ENCODE measurements at places on chromosomes 16 and 17. TPM values are rescaled to one million over a fixed set of nuclear protein-coding genes. Genes with fewer than 3 reads are reported as not detected.

DNA sequence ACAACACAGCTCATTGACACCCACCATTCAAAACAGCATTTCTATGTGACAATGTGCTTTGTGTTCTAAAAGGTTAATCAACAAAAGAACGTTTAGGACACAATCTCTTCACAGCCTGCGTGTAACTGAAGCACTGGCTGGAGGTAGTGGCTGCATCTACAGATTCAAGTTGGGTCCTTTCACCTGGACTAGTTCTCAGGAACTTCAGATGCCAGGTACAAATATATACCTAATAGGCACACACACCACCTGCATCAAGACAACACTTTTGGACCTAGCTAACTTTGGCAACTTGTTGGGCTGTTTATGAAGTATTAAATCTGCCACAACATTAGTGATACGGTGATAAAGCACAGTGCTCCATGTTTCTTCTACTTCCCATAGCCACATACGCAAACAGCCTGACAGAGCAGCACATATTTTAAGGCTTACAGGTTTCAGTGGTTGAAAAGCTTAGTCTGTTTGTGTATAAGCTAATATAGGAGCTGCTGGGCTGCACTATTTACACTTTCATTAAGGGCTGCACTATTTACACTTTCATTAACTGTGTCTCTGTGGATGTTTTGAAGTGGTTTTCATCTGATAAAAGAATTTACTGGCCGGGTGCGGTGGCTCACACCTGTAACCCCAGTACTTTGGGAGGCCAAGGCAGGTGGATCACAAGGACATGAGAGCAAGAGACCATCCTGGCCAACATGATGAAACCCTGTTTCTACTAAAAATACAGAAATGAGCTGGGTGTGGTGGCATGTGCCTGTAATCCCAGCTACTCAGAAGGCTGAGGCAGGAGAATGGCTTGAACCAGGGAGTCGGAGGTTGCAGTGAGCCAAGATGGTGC, 132.6 kb downstream of the PARN start:
- H3K27ac ChIP-seq = no peak overlapping the region
- H3K4me1 ChIP-seq = peaks cover 26% of the 10 kb centered on the region
- H3K4me3 ChIP-seq = no peak overlapping the region
- H3K36me3 ChIP-seq = no peaks in the 10 kb centered on the region
- no peak for DNase-seq

DNA sequence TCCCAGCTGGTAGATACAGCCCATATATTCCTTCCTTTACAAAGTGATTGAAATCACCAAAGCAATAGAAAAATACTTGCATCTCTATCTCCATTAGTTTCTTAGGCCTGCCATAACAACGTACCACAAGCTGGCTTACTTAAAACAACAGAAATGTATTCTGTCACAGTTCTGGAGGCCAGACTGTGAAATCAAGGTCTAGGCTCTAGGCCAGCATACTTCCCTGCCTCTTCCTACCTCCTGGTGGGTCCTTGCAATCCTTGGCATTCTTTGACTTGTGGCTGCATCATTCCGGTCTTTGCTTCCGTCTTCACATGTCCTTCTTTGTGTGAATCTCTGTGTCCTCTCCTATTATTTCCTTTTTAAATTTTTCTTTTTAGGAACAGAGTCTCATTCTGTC, 62.5 kb downstream of the ERCC4 start:
- DNase-seq = no peak
- no peak overlapping the region for H3K27ac ChIP-seq
- H3K36me3 ChIP-seq = no peaks in the 10 kb centered on the region
- no peaks in the 10 kb centered on the region for H3K27me3 ChIP-seq

Gene MYH11
- 175 TPM for total RNA-seq

Gene HEATR9
- total RNA-seq = 0.16 TPM

DNA sequence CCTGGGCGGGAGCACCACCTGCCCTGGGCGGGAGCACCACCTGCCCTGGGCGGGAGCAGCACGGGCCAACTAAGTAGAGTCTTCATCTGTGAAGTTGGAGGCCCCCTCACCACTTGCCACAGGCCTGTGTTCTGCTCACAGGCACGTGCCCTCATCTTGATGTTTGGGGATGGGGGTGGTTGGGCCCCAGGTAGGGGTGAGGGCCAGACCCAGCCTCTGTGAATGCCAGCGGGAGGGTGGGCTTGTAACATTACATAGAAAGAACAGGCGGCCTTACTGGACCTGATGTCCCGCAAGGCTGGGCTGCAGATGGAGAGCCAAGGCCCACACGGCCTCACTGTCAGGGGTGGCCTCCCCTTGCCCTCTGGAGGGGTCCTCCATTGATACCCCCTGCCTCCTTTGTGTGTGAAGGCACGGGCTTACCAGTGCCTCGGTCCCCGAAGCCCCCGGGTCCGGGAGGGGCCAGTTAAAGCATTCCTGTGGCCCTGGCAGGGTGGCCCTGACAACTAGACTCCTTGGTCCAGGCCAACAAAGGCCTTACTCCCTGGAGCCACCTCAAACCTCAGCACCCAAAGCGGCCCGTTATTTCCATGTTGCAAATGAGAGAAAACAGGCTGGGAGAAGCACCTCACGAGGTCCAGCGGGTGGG, 1.1 kb upstream of the SLC16A3 start:
- no peaks in the 10 kb centered on the region for H3K4me1 ChIP-seq
- peak overlapping the region; percentile 76 for H3K27ac ChIP-seq
- DNase-seq = peak; percentile 79
- no peaks in the 10 kb centered on the region for H3K27me3 ChIP-seq

DNA sequence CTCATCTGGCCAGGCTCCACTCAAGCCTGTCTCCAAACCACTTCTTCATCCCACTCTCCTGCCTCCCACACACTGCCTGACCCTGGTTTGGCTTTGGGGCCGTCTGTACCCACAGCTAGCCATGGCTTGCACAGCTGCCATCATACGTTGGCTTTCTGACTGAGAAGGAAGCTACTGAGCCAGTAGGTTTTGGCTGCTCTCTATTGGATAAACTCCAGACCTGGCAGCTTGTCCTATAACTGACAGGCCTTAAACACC, 3.9 kb downstream of the MIF4GD start:
- H3K27me3 ChIP-seq = no peaks in the 10 kb centered on the region
- peaks cover 5% of the 10 kb centered on the region for H3K4me1 ChIP-seq
- peaks cover 16% of the 10 kb centered on the region for H3K36me3 ChIP-seq

GRCh38 chr16:35149550-35149949, 1690.1 kb downstream of the TP53TG3F start:
- H3K27me3 ChIP-seq = no peaks in the 10 kb centered on the region
- no peak overlapping the region for H3K4me3 ChIP-seq
- no peak for DNase-seq
- no peak overlapping the region for H3K27ac ChIP-seq
- H3K4me1 ChIP-seq = no peaks in the 10 kb centered on the region

Gene CCDC102A
- total RNA-seq = 11.9 TPM

GRCh38 chr16:56956076-56956475, 5.7 kb upstream of the CETP start:
- no peaks in the 10 kb centered on the region for H3K27me3 ChIP-seq
- no peak for DNase-seq
- H3K4me3 ChIP-seq = no peak overlapping the region
- no peaks in the 10 kb centered on the region for H3K36me3 ChIP-seq
- H3K4me1 ChIP-seq = peaks cover 2% of the 10 kb centered on the region

Gene CARD14
- 1.7 TPM for total RNA-seq

- DNase-seq = no peak
- H3K27me3 ChIP-seq = no peaks in the 10 kb centered on the region
These were observed 28.7 kb upstream of the CRISPLD2 start for GRCh38 chr16:84791088-84791487.

Gene CCL7
- total RNA-seq = not detected

DNA sequence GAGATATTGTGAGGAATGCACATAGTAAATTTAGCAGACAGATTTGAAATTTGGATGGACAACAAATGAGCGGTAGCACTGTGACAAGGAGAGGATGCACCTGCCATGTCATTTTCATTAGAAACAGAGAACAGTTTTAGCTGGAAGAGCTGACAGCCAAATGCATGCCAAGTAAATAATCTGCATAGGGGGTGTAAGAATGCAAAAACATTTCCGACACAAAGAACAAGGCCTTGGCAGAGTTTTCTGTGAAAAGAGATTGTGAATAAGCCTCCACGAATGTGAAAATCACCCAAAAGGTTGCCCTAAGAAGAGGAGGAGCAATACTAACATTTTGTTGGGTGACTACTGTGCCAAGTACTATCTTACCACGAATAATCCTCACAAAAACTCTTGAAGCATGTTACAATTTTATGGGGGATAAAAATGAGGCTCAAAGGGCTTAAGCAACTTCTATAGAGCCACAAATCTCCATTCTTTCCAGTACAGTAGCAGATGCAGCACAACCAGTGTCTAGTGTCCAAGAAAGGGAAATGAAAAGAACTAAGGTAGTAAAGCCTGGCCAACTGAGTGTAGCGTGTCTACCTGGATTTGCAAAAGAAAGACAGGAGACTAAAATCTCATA, 28.3 kb downstream of the TMEM100 start:
- H3K27me3 ChIP-seq = no peaks in the 10 kb centered on the region
- H3K36me3 ChIP-seq = no peaks in the 10 kb centered on the region
- no peak for DNase-seq
- no peak overlapping the region for H3K27ac ChIP-seq

Gene CDK5RAP3
- total RNA-seq = 208 TPM

- no peak overlapping the region for H3K27ac ChIP-seq
- no peak overlapping the region for H3K4me3 ChIP-seq
- DNase-seq = no peak
- H3K36me3 ChIP-seq = no peaks in the 10 kb centered on the region
- H3K27me3 ChIP-seq = no peaks in the 10 kb centered on the region
These were observed 322.4 kb downstream of the GRIN2A start for GRCh38 chr16:9859701-9860327.

DNA sequence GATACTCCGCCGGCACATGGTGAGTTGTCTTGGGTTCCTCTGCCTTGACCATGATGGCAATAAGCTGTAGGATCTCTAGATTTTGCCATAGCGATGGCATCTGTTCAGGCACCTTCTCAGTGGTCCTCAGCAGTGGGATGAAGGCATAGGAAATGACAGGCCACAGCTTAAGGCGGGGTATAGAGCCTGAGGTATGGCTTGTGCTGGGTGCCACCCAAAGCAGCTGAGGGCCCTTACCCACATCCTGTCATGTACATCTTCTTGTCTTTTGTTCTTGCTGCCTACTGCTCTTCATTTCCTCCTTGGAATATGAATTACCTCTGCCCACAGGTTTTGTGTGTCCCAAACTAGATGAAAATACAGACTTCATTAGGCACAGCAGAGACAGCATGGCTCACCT, 29.5 kb downstream of the KAT7 start:
- H3K27ac ChIP-seq = no peak overlapping the region
- no peak overlapping the region for H3K4me3 ChIP-seq
- H3K36me3 ChIP-seq = peaks cover 35% of the 10 kb centered on the region
- no peaks in the 10 kb centered on the region for H3K27me3 ChIP-seq
- DNase-seq = no peak

Gene PCYT2
- total RNA-seq = 28.4 TPM

DNA sequence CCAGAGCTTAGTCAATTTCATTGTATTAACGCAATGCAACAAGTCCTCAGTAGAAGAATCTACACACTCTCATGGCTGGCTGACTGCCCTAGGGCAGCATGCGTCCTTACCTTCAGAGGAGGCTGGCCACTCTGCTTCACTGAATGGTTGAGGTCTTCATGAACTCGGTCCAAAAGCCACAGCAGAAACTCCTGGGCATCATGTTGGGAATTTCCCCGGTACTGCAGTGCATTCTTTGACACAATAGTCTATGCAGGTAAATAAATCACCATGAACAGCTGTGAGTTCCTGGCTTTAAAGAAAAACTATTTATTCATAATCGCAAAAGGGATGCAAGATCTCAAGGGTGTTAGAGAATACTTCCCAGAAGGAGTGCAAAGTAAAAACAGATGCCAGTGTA, 41.3 kb downstream of the USP31 start:
- H3K4me1 ChIP-seq = no peaks in the 10 kb centered on the region
- H3K4me3 ChIP-seq = no peak overlapping the region

All from kidney (tissue), 22 donors.